Heart right ventricle (tissue), 16 donors: ENCODE measurements at places on chromosomes 3 and 15. TPM values are rescaled to one million over a fixed set of nuclear protein-coding genes. Genes with fewer than 3 reads are reported as not detected.

Gene SLC7A14
- not detected for total RNA-seq

Gene TM4SF18
- total RNA-seq = 6.4 TPM

Gene CRABP1
- not detected for total RNA-seq

Gene TNIK
- 37.8 TPM for total RNA-seq

Gene MKRN2
- 34.3 TPM for total RNA-seq

- DNase-seq = no peak
Observed at GRCh38 chr15:67745073-67746006, 80.0 kb upstream of the SKOR1 start.

GRCh38 chr3:56125358-56126005 is 342.8 kb downstream of the ERC2 start:
- DNase-seq = no peak

- DNase-seq = no peak
Observed at GRCh38 chr3:155102329-155102728, 22.2 kb downstream of the MME start.

- DNase-seq = no peak
Observed at GRCh38 chr15:77504306-77504705, 83.6 kb downstream of the HMG20A start.

DNA sequence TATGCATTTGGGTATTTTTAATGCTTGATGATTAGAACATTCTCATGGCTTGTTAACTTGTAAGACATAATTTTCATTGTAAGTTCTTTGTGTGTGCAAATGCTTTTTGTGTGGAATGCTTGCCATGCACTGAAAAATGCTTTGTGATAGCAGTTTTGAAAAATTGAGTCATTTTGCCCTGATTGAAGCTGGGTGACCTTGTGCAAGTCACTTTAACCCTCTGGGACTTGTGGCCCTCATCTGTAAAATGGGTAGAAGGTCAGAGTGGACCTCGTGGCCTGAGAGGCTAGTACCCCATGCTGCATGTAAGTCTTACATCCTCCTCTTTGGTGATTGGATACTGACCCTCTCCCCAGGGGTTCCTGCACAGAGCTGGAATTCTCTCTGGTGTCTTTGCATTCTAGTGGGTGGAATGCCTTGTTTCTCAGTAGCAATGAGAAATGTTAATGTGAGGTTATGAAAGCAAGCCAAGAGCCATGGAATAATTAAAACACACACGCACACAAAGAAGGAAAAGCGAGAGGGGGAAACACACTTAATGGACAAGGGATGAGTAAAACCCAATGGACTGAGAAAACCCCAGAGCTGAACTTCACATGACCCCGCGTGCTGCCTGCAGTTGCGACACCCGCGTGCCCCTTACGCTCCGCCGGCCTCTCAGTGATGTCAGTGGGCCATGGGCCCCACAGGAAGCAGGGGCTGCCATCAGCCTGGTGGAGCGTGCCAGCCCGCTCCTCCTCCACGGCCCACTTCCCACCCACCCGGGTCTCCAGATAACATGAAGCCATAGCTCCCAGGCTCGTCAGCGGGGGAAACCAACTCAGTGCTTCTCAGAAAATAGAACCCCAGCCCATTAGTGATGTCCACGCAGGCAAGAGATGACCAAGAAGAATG is 44.0 kb downstream of the SMAD3 start:
- DNase-seq = peak; percentile 72

DNA sequence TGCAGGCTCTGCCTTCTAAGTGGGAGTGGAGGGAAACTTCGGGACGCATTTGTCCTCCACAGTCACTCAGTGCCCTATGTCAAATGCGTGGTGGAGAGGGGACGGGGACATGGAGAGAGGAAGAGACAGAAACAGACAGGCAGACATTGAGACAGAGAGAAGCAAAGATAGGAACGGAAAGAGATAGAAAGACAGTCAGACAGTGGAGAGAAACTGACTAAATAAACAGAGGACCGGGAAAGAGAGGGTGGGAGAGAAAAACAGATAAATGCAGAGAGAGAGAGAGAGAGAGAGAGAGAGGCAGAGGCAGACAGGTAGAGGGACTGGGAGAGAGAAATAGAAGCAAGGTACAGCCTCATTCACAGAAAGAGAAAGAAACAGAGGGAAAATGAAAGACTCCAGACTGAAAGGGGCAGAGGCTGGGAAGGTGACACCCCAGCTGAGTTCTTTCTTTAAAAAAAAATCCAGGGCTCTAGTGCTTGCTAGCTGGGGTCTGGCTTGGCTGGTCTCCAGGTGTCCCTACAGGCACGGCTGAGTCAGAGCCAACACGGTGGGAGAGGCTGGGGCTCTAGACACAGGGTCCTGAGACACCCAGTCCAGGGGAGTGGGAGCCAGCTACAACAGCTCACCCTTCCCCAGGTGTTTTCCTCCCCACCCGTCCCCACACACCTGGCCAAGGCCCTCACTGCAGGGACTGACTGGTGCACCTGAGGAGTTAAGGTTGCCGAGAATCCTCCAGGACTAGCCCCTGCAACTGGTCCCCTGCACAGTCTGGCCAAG is 506.1 kb upstream of the PROK2 start:
- no peak for DNase-seq

DNA sequence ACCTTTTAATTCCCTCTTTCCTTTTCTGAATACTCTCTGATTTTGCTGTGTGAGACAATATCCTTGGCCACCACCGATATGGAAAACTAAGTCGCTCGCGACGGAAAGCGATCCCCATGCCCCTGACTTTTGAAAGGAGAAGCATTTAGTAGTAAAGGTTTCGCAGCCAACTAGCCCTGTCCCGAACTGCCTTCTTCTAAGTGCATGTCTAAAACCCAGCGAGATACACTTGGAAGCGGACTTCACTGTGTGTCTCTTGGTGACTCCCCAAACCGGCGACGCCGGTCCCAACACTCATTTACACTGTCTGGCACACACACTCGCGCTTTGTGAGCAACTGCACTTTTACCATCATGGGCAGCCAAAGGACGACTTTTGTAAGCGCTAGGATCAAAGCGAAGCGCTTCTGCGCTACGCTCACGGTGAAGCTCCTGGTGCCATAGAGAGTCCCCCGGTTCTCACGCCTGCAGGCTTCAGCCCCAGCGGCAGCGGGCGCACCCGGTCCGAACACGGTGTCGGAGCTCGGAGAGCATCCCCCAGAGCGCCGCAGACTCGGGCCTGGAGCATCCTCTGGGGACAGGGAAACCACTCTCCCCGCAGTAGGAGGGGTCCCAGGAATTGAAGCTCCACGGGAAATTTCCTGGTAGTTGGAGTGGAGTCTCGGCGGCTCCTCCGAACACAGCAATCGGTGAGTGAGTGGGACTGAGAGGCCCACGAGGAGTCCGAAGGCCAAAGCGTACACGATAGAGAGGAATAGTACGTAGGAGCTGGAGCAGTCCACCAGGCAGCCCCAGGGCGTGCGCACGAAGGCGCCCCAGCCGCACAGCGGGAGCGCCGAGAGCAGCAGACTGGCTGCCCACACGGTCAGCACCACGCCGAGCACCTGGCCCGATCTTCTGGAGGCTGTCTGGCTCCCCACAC is 1.4 kb downstream of the GPR149 start:
- DNase-seq = peak; percentile 4

GRCh38 chr15:83476066-83476465 is 28.9 kb downstream of the SH3GL3 start:
- no peak for DNase-seq

DNA sequence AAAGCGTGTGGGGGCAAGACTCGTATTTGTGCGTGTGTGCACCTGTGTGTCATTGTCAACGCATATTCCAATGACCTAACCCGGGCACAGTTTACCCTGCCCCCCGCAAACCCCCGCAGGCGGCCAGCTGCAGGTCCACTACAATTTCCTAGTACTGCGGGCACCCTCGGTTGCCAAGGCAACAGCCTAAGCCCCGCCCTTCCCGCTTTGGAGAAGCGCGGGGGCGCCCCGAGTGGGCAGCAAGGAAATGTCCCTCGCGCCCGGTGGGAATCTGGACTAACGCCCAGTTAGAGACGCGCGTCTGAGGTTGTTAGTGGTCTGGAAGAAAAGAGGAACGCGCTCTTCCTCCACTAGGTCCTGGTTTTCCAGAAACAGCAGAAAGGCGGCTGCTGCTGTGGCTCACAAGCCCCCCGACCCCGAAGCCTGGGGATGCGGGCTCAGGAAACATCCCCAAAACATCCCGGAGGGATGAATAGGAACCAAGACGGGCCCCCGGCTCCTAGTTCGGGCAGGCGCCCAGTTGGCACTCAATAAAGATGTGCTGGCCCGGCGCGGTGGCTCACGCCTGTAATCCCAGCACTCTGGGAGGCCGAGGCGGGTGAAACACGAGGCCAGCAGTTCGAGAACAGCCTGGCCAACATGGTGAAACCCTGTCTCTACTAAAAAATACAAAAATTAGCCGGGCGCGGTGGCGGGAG is 1.1 kb downstream of the ABHD14A start:
- DNase-seq = peak; percentile 74

GRCh38 chr3:113421082-113421481 is 20.2 kb downstream of the CFAP44 start:
- DNase-seq = no peak
